Stomach (tissue), 19 donors: ENCODE measurements at places on chromosomes 7 and 10.
A peak's percentile ranks its signal among the peaks of the same experiment; 100 is the strongest.

DNA sequence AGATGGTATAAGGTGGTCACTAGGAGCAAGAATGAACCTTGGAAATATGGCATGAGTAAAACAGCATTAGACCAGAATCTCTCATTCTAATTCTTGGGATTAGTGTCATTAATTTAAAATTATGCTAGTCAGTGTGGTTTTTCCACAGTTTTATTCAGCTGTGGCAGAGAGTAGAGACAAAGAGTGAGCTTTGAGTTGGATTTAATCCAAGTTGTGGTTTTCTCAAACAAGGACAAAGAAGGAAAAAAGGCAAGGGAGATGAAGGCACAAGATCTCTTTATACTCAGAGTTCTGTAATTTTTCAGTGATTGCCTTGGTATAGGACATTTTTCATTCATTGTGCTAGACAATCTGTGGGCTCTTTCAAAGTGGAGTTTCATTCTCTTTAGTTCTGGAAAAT, 28.2 kb upstream of the AKAP9 start:
- no peaks in the 10 kb centered on the region for H3K36me3 ChIP-seq
- H3K4me1 ChIP-seq, result peaks cover 16% of the 10 kb centered on the region
- DNase-seq, result no peak
- no peaks in the 10 kb centered on the region for H3K27me3 ChIP-seq
- no peak overlapping the region for H3K27ac ChIP-seq
- H3K4me3 ChIP-seq, result no peak overlapping the region

DNA sequence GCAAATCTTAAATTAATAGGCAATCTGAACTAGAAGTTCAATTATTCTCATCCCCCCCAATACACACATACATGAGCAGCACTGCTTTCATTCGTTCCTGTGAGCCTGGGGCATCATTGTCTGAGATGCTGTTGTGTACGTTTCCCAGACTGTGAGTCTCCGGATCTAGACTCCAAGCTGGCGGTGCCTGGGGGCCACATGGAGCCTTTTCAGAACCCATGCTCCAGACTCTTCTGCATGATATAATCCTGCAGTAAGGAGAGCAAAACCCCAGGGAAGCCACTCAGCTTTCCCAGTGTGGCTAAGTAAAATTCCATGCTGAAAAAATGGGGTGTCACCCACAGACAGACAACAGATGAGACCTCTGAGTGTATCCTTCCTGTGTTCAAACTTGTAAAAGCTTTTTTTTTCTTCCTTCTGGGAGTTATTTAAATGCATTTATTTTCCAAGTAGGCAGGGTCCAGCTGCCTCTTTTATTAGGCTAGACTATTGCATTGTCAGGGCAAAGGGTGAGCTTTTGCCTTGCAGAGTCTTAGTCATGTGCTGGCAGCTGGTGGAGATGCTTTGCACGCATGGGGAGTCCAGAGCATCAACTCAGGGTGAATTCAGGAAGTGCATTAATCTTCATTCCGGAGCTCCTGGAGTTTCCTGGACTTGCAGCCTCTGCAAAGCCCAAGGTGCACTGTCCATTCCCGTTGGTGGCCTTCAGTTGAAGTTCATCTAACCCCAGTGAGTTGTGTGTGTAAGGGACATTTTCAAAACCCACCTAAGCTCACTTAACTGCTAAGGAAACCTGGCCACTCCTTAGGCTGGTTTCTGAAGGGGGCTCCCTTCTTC, 185.7 kb upstream of the ADO start:
- no peaks in the 10 kb centered on the region for H3K27me3 ChIP-seq
- no peaks in the 10 kb centered on the region for H3K36me3 ChIP-seq
- DNase-seq, result no peak
- no peak overlapping the region for H3K4me3 ChIP-seq
- H3K27ac ChIP-seq, result no peak overlapping the region

- H3K27me3 ChIP-seq, result peaks cover 14% of the 10 kb centered on the region
- H3K36me3 ChIP-seq, result no peaks in the 10 kb centered on the region
- no peak overlapping the region for H3K4me3 ChIP-seq
- no peak overlapping the region for H3K27ac ChIP-seq
- peak; percentile 40 for DNase-seq
- no peaks in the 10 kb centered on the region for H3K4me1 ChIP-seq
Measured at GRCh38 chr10:125283191-125283835, 123.0 kb upstream of the CTBP2 start.

DNA sequence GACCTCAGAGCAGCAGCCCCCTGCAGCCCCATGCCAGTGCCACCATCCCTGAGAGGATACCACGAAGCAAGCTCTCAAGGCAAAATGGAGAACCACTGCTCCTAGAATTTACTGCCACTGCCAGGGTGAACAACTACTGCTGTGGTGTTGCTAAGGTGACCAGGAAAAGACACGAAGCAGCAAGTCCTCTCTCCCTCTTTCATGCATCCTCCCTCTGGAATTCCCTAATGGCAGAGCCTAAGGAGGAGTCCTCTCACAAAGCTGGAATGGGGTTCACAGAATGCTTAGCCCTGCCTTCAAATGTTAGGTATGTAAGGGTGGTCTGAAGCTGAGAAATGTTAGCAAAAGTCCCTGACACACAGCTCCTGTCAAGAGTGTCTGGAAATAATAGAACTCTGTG, 35.8 kb upstream of the NPSR1 start:
- no peaks in the 10 kb centered on the region for H3K36me3 ChIP-seq
- no peak overlapping the region for H3K4me3 ChIP-seq
- no peak overlapping the region for H3K27ac ChIP-seq

GRCh38 chr7:55590517-55591281, 18.4 kb upstream of the VOPP1 start:
- H3K27me3 ChIP-seq, result no peaks in the 10 kb centered on the region
- no peaks in the 10 kb centered on the region for H3K4me1 ChIP-seq
- DNase-seq, result no peak
- no peak overlapping the region for H3K27ac ChIP-seq
- no peak overlapping the region for H3K4me3 ChIP-seq

DNA sequence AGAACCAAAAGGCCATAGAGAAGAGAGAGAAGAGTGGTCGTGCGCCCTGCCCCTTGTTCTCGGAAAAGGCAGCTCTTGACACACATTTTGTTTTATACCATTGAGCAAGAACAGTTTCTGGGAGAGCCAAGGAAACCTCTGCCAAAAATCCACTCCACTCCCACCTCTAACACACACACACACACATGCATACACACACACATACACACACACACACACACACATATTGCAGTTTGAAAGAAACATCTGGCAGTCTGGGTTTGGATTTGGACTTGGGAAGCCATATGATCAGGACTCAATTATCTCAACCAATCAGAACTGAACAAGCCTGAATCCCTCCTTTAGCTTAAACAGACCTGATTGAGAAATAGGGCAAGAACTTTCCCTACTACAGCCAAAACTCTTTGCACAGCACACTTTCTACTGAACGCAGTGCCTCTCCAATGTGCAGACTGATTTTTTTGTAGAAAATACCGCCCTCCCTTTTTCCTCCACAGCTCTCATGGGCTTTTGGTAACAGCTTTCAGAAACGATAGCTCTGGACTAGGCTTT, 484.0 kb upstream of the ZWINT start:
- H3K4me1 ChIP-seq, result no peaks in the 10 kb centered on the region
- H3K4me3 ChIP-seq, result no peak overlapping the region
- no peak overlapping the region for H3K27ac ChIP-seq
- DNase-seq, result no peak
- no peaks in the 10 kb centered on the region for H3K27me3 ChIP-seq
- no peaks in the 10 kb centered on the region for H3K36me3 ChIP-seq

DNA sequence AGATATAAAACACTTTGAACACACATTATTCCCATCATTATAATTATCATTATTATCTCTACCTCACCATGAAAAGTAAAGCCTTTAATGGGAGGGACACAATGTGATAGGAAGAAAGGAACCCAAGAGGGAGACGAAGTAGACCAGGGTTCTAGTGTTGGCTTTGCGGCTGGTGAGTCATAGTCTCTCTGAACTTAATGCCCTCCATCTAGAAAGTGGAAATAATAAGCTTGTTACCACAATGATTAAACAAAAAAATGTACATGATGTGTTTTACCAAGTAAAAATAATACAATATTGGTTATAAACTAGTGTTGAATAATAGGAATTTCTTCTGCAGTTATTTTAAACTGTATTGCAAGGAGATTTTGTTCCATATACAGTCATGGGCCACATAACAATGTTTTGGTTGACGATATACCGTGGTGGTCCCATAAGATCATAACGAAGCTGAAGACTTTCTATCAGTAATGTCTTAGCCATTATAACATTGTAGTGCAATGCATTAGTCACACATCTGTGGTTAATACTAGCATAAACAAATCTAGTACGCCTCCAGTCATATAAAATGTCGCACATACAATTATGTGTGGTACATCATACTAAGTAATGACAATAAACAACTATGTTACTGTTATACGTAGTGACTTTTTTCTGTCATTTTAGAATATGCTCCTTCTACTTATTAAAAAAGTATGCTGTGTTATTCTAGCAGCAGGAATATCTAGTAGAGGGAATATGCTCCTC, 450.6 kb upstream of the SORCS1 start:
- H3K4me3 ChIP-seq, result no peak overlapping the region
- no peak for DNase-seq
- H3K36me3 ChIP-seq, result no peaks in the 10 kb centered on the region
- no peaks in the 10 kb centered on the region for H3K27me3 ChIP-seq
- H3K4me1 ChIP-seq, result no peaks in the 10 kb centered on the region

DNA sequence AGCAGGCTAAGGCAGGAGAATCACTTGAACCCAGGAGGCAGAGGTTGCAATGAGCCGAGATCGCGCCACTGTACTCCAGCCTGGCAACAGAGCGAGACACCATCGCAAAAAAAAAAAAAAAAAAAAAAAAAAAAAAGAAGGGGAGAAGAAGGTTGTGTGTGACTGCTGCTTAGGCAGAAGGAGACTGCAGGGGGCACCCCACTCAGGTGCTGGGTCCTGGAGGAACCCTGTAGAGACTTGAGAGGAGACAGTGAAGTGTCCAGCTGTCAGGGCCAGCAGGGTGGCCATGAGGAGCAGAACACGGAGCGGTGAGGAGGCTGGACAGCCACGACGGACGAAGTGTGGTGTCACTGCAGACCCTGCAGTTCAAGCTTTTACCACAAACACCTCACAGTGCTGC, 99.0 kb upstream of the NMT2 start:
- no peak overlapping the region for H3K27ac ChIP-seq
- no peak overlapping the region for H3K4me3 ChIP-seq
- no peaks in the 10 kb centered on the region for H3K27me3 ChIP-seq
- H3K4me1 ChIP-seq, result no peaks in the 10 kb centered on the region

DNA sequence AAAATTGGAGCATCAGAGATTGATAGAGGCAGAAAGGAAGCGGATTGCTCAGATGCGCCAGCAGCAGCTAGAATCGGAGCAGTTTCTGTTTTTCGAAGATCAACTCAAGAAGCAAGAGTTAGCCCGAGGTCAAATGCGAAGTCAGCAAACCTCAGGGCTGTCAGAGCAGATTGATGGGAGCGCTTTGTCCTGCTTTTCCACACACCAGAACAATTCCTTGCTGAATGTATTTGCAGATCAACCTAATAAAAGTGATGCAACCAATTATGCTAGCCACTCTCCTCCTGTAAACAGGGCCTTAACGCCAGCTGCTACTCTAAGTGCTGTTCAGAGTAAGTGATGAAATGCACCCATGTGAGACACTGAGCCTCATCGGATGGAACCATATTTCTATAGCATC, 33.1 kb downstream of the STAMBPL1 start:
- H3K36me3 ChIP-seq, result no peaks in the 10 kb centered on the region
- H3K27me3 ChIP-seq, result no peaks in the 10 kb centered on the region
- H3K4me1 ChIP-seq, result no peaks in the 10 kb centered on the region
- no peak for DNase-seq
- no peak overlapping the region for H3K4me3 ChIP-seq

DNA sequence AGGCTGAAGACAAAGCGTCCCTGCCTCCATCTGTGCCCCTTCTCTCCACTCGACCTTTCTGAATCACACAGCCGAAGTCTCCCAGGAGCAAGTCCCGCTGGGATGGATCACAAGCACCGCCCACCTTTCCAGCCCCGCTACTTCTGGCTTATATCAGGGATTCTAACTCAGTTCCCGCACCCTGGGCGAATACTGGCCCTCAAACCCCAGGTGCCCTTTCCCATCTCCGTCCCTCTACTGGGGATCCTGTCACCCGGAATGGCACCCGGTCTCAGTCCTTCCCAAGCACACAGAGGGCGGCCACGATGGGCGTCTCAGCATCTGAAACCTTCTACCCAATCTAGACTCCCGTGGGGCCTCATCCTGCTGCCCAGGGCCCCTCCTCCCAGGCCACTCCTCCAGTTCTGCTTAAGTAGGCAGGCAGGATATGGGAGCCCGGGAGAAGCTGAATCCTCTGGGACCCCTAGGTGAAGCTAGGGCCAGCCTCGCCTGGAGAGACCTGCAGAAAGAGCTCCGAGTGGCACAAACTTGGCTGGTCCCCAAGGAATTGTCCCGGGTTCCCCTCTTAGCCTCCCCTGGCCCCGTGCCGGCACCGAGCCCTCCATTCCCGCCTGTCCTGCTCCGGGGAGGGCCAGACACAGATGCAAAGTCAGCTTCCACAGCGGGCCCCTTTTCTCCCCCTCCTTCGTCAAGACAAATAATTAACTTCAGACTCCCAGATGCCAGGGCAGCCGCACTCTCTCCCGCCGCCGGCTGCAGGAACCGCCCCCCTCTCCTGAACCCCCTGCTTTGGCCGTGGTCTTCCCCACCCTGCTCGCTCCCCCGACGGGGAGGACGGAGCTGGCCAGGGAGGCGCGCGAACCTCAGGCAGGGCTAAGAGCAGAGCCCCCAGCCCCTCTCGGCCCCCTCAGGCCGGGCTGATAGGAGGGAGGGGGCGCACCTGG, 612 bp downstream of the KCP start:
- peak overlapping the region; percentile 21 for H3K4me3 ChIP-seq
- H3K27me3 ChIP-seq, result peaks cover 78% of the 10 kb centered on the region
- DNase-seq, result no peak

- H3K4me3 ChIP-seq, result no peak overlapping the region
- H3K27ac ChIP-seq, result no peak overlapping the region
- H3K36me3 ChIP-seq, result no peaks in the 10 kb centered on the region
Measured at GRCh38 chr10:109474261-109474660, 449.1 kb downstream of the XPNPEP1 start.

- no peaks in the 10 kb centered on the region for H3K36me3 ChIP-seq
- DNase-seq, result no peak
- H3K27me3 ChIP-seq, result no peaks in the 10 kb centered on the region
- no peaks in the 10 kb centered on the region for H3K4me1 ChIP-seq
Measured at GRCh38 chr10:63738410-63738809, 217.2 kb downstream of the REEP3 start.

- peaks cover 37% of the 10 kb centered on the region for H3K4me1 ChIP-seq
- peak overlapping the region; percentile 91 for H3K27ac ChIP-seq
- peak; percentile 94 for DNase-seq
- no peak overlapping the region for H3K4me3 ChIP-seq
- no peaks in the 10 kb centered on the region for H3K36me3 ChIP-seq
Measured at GRCh38 chr10:63713191-63714144, 192.3 kb downstream of the REEP3 start.

- no peaks in the 10 kb centered on the region for H3K36me3 ChIP-seq
- H3K4me3 ChIP-seq, result no peak overlapping the region
- no peak for DNase-seq
- no peaks in the 10 kb centered on the region for H3K27me3 ChIP-seq
- H3K27ac ChIP-seq, result no peak overlapping the region
- no peaks in the 10 kb centered on the region for H3K4me1 ChIP-seq
Measured at GRCh38 chr10:8296090-8296733, 241.7 kb downstream of the GATA3 start.
